Right lobe of liver (tissue), 6 donors: ENCODE measurements at places on chromosomes 1 and 21. TPM values are rescaled to one million over a fixed set of nuclear protein-coding genes. Genes with fewer than 3 reads are reported as not detected.
A peak's percentile ranks its signal among the peaks of the same experiment; 100 is the strongest.

Gene ZMYND12
- total RNA-seq, result 1.7 TPM

Gene GATAD2B
- total RNA-seq, result 12.5 TPM

Gene HSD3B1
- 0.39 TPM for total RNA-seq

Gene ITGB2
- total RNA-seq, result 29.0 TPM

Gene FAM43B
- total RNA-seq, result not detected

Gene VWA1
- 195 TPM for total RNA-seq

Gene ZNF691
- 8.2 TPM for total RNA-seq

Gene RIMS3
- total RNA-seq, result 0.35 TPM

Gene LDLRAD1
- not detected for total RNA-seq

Gene FCRL5
- 0.19 TPM for total RNA-seq

Gene SLFNL1
- total RNA-seq, result not detected

Gene OPTC
- not detected for total RNA-seq

- no peaks in the 10 kb centered on the region for H3K27me3 ChIP-seq
- H3K4me3 ChIP-seq, result peak overlapping the region; percentile 59
Observed at GRCh38 chr1:234478152-234478480, 863 bp downstream of the TARBP1 start.

- peaks cover 8% of the 10 kb centered on the region for H3K4me1 ChIP-seq
- no peak overlapping the region for H3K4me3 ChIP-seq
- H3K27me3 ChIP-seq, result no peaks in the 10 kb centered on the region
- H3K27ac ChIP-seq, result peak overlapping the region; percentile 39
- no peaks in the 10 kb centered on the region for H3K36me3 ChIP-seq
Observed at GRCh38 chr1:218371927-218372672, 27.0 kb downstream of the TGFB2 start.

- H3K27me3 ChIP-seq, result no peaks in the 10 kb centered on the region
- H3K27ac ChIP-seq, result peak overlapping the region; percentile 6
- no peaks in the 10 kb centered on the region for H3K4me1 ChIP-seq
- no peaks in the 10 kb centered on the region for H3K36me3 ChIP-seq
Observed at GRCh38 chr1:1347663-1348419, 1.4 kb downstream of the DVL1 start.

DNA sequence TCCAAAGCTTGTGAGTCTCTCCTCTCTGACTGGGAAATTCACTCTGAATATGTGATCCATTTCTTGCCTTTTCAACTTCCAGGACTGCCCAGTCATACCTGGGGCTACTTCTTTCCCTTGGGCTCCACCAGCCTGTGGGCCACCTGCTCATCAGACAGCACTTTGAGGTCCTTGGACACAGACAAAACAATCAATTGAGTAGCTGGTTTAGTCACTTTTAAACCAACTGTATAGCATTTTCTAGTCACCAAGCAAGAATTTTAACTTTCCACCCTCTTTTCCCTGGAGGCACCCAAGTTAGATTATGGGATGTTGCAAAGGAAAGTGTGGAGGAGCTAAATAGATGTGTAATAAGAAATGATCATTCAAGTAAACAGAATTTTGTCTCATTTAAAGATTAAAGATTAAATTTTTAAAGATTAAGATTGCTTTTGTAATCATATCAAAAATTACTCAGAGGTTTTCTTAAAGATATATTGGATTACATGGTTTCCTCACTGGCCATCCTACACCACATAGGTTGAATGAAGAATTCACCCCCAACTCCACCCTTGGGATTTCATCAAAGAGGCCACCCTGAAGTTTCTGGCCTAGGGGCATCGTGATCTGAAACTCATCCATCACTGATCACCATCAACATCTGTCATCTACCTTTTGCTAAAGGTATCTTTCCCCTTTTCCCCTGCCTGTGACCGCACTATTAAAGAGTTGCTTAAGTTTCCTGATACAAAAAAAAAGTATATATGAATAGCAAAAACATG lies 219.2 kb upstream of the NR5A2 start:
- DNase-seq, result no peak
- H3K4me1 ChIP-seq, result no peaks in the 10 kb centered on the region
- H3K27ac ChIP-seq, result no peak overlapping the region

DNA sequence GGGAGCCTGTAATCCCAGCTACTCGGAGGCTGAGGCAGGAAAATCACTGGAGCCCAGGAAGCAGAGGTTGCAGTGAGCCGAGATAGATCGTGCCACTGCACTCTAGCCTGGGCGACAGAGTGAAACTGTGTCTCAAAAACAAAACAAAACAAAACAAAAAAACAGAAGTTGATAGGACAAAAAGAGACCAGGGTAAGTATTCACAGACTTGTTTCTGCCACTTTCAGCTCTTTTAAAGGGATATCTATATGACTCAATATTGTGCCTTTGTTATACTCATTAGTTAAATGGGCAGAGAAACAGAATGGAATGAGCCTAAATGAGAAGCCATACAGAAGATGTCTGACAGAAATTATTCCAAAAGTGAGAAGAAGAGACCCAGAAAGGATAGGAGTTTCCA lies 23.1 kb upstream of the ABL2 start:
- H3K4me1 ChIP-seq, result no peaks in the 10 kb centered on the region
- no peaks in the 10 kb centered on the region for H3K27me3 ChIP-seq
- no peak for DNase-seq
- H3K36me3 ChIP-seq, result no peaks in the 10 kb centered on the region

GRCh38 chr1:234692966-234693580 lies 83.1 kb upstream of the IRF2BP2 start:
- H3K4me3 ChIP-seq, result no peak overlapping the region
- no peak overlapping the region for H3K27ac ChIP-seq
- H3K36me3 ChIP-seq, result no peaks in the 10 kb centered on the region
- DNase-seq, result no peak
- H3K4me1 ChIP-seq, result no peaks in the 10 kb centered on the region

DNA sequence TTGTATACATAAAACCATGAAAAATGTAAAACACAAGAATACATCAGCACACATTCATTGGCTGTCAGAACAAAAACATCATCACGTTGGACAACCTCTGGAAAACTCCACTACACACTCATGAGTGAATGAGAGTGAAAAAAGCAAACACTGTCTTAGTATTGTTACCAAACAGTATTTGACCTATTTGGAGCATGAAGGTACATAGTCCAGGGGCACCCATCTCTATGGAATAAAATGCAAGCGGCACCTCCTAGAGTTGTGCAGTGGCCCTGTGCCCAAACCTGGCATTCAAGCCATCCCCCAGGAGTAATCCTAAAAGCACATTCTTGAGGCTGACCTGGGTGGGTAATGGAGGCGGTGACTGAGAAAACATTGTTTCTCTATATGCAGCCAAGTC lies 67.0 kb upstream of the SOD1 start:
- no peak overlapping the region for H3K27ac ChIP-seq
- no peak overlapping the region for H3K4me3 ChIP-seq
- no peaks in the 10 kb centered on the region for H3K4me1 ChIP-seq

GRCh38 chr1:149916193-149916897 lies 1.3 kb downstream of the SV2A start:
- no peak for DNase-seq
- no peak overlapping the region for H3K4me3 ChIP-seq
- H3K27ac ChIP-seq, result no peak overlapping the region
- no peaks in the 10 kb centered on the region for H3K27me3 ChIP-seq
- no peaks in the 10 kb centered on the region for H3K36me3 ChIP-seq

DNA sequence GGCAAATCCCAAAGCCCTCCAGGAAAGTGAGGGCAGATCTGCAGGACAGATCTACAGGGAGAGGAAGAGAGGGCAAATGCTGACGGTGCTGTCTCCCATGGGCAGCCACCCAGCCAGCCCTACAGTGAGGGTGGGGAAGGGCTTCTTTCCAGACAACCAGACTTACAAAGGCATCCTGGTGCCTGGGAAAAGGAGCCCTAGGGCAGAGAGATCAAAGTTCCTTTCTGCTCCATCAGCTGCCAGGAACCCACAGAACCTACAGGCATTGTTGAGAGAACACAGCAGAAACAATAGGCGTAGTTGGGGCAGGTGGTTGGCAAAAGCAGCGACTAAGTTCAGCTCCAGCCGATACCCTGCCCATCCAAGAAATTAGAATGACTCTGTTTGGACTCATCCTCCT lies 332.4 kb downstream of the KCNH1 start:
- no peak for DNase-seq
- H3K4me1 ChIP-seq, result no peaks in the 10 kb centered on the region
- no peak overlapping the region for H3K4me3 ChIP-seq
- no peak overlapping the region for H3K27ac ChIP-seq
- H3K27me3 ChIP-seq, result no peaks in the 10 kb centered on the region

- no peak for DNase-seq
- H3K4me3 ChIP-seq, result no peak overlapping the region
- H3K27me3 ChIP-seq, result no peaks in the 10 kb centered on the region
- no peak overlapping the region for H3K27ac ChIP-seq
- no peaks in the 10 kb centered on the region for H3K4me1 ChIP-seq
Observed at GRCh38 chr1:195637539-195637938, 970.7 kb downstream of the KCNT2 start.

DNA sequence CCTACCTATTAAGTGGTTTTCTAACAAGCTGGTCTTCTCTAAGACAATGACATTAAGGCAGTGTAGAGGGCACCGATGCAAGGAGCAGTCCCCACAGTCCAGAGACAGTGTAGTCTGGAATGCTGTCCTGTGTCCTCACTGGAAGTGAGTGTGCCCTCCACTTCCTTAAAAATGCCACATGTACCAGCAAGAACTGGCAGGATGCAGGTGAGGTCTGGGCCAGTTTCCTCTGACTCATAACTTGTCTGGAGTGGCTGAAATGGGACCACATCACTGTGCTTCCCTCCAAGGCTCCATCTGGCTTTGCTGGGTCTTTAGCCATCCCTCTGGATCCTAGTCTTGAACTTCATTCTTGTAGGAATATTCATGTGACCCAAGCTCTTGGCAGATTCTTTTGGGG lies 170.5 kb upstream of the KIAA0040 start:
- H3K4me1 ChIP-seq, result no peaks in the 10 kb centered on the region
- no peak overlapping the region for H3K4me3 ChIP-seq
- H3K27me3 ChIP-seq, result no peaks in the 10 kb centered on the region
- no peak for DNase-seq
- no peak overlapping the region for H3K27ac ChIP-seq

DNA sequence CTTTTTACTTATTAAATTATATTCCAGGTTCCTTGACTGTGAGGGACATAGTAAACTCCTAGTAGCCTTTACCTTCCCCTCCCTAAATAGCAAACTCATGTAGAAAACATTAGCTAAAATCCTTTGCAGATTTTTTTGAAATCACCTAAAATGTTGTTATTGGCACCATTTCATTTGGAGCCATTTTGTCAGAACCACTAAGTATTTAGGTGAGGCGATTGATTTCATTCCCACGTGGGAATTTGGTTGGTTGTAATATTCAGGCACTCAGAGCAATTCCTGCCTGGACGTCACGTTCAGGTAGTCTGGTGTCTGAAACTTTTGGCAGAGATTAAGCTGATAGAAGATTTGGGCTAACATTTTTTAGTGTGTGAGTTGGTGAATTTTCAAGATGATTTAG lies 84.3 kb downstream of the CAMTA1 start:
- no peak overlapping the region for H3K27ac ChIP-seq
- H3K4me1 ChIP-seq, result no peaks in the 10 kb centered on the region
- no peak for DNase-seq
- no peaks in the 10 kb centered on the region for H3K36me3 ChIP-seq

GRCh38 chr1:22844621-22845020 lies 128.0 kb downstream of the LACTBL1 start:
- DNase-seq, result no peak
- H3K27me3 ChIP-seq, result no peaks in the 10 kb centered on the region
- H3K4me3 ChIP-seq, result no peak overlapping the region
- no peak overlapping the region for H3K27ac ChIP-seq
- no peaks in the 10 kb centered on the region for H3K4me1 ChIP-seq
- no peaks in the 10 kb centered on the region for H3K36me3 ChIP-seq

- no peaks in the 10 kb centered on the region for H3K27me3 ChIP-seq
- H3K36me3 ChIP-seq, result no peaks in the 10 kb centered on the region
- H3K27ac ChIP-seq, result no peak overlapping the region
- no peak for DNase-seq
- H3K4me3 ChIP-seq, result no peak overlapping the region
Observed at GRCh38 chr1:118753976-118754375, 234.2 kb downstream of the TBX15 start.

DNA sequence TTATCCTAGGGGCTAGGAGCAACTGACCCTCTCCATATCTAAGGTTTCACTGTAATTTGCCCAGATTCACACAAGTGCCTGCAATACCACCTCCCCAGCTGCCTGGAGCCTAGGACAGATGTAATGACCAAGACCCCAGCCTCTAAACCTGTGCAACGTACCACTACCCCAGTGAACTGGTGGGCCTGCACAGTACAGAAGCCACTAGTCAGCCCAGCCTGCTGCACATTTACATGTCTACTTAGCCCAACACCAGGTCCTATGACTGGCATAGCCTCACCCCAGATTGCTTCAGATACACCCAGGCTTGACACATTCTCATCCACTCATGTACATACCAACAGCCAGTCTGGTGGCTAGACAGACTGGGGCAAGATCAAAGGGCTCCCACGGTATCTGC lies 1336.6 kb downstream of the BRINP3 start:
- H3K4me3 ChIP-seq, result no peak overlapping the region
- no peaks in the 10 kb centered on the region for H3K27me3 ChIP-seq
- H3K36me3 ChIP-seq, result no peaks in the 10 kb centered on the region
- H3K4me1 ChIP-seq, result no peaks in the 10 kb centered on the region
- DNase-seq, result no peak

DNA sequence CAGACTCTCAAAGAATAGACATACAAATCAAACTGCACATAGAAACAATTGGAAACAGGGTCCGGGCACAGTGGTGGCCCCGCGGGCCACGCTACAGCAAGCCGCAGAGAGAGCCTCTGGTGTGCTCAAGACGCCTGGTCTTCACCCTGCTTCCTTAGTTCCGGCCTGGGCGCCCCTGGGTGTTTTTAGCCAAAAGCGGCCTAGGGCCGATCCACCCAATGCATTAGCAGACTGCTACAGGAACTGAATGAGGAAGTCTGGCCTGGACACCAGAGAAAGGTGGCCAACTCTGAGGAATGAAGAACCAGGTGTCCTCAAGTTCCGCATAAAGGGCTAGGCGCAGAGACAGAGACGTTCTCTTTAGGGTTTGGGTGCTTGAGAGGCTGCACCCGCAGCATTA lies 1.7 kb downstream of the PRRX1 start:
- H3K27me3 ChIP-seq, result peaks cover 46% of the 10 kb centered on the region
- H3K4me3 ChIP-seq, result no peak overlapping the region
- H3K36me3 ChIP-seq, result no peaks in the 10 kb centered on the region

DNA sequence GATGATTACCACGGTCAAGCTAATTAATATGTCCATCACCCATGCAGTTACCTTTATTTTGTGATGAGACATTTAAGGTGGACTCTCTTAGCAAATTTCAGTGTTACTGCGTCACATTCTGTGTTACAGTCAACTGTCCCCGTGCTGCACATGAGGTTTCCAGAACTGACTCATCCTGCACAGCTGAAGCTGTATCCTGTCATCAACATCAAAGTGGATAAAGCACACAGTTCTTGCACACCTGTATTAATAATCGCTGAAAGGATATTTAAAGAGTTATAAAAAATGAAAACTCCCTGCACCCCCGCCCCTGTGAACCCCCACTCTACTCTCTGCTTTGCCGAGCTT lies 3.4 kb upstream of the KRTAP10-5 start:
- H3K4me3 ChIP-seq, result no peak overlapping the region
- no peak for DNase-seq
- H3K27me3 ChIP-seq, result no peaks in the 10 kb centered on the region
- H3K4me1 ChIP-seq, result no peaks in the 10 kb centered on the region
- no peak overlapping the region for H3K27ac ChIP-seq
- no peaks in the 10 kb centered on the region for H3K36me3 ChIP-seq
